ENCODE measurements at places on chromosomes 7 and 10. TPM values are rescaled to one million over a fixed set of nuclear protein-coding genes. Genes with fewer than 3 reads are reported as not detected.

DOCK1 gene
- 82.6 TPM for total RNA-seq

- DNase-seq: no peak
These were observed 179.3 kb downstream of the MAD1L1 start for GRCh38 chr7:2053395-2053794.

DNA sequence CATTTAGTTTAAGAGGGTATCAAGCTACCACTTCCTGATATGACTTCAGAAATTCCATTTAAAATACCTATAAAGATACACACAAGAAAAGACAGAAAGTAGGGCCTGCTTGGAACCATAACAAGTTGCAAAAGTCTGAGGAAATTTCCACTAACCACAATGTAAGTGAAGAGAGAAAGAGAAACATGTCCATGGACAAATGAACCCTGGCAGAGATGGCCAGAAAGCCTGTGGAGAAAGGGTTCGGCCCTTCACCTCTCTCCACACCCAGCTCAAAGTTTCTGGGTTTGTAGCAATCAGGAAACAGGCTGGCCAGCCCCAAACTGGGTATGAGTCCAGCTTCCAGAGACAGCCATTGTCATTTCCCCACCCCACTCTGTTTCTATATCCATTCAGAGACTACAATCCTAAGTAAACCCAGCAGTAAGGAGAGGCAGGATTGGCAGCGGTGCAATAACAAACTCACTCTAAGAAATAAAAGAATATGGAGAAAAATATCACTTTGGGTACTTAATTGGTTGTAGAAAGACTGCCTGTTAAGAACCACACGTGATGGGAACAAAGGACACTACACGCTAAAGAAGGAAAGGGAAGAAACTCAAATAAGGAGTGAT, 71.1 kb downstream of the STK17A start:
- DNase-seq: no peak

CALHM3 gene
- not detected for total RNA-seq

TFEC gene
- 12.4 TPM for total RNA-seq

- DNase-seq: no peak
These were observed 59.4 kb upstream of the MXI1 start for GRCh38 chr10:110147961-110148360.

NCF1 gene
- 7.0 TPM for total RNA-seq

NRAP gene
- total RNA-seq: not detected

GRCh38 chr10:20776384-20777118, 120.6 kb downstream of the NEBL start:
- DNase-seq: no peak

NUTM2E gene
- not detected for total RNA-seq

AKR1C8 gene
- not detected for total RNA-seq

GRCh38 chr10:127415901-127416581, 133.1 kb upstream of the NPS start:
- no peak for DNase-seq

DNA sequence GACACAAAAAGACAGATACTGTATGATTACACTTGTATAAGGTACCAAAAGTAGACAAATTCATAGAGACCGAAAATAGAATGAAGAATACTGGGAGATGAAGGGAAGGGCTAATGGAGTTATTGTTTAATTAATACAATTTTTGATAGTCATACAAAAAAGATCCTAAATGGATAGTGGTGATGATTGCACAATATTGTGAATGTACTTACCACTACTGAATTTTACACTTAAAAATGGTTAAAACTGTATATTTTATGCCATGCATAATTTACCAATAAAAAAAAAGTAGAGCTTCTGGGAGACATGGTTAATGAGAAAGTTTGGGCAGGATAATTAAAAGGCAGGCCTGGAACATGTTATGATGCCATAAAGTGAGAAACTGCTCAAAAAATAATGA, 119.0 kb downstream of the ZPBP start:
- no peak for DNase-seq

ATP5MK gene
- total RNA-seq: 186 TPM

All from aorta (tissue), 5 donors.